ENCODE measurements at places on chromosomes 13 and 19.
A peak's percentile ranks its signal among the peaks of the same experiment; 100 is the strongest.

- DNase-seq, result no peak
Observed at GRCh38 chr13:72692884-72693514, 34.4 kb downstream of the MZT1 start.

GRCh38 chr13:84654654-84655275, 772.5 kb upstream of the SLITRK1 start:
- no peak for DNase-seq

DNA sequence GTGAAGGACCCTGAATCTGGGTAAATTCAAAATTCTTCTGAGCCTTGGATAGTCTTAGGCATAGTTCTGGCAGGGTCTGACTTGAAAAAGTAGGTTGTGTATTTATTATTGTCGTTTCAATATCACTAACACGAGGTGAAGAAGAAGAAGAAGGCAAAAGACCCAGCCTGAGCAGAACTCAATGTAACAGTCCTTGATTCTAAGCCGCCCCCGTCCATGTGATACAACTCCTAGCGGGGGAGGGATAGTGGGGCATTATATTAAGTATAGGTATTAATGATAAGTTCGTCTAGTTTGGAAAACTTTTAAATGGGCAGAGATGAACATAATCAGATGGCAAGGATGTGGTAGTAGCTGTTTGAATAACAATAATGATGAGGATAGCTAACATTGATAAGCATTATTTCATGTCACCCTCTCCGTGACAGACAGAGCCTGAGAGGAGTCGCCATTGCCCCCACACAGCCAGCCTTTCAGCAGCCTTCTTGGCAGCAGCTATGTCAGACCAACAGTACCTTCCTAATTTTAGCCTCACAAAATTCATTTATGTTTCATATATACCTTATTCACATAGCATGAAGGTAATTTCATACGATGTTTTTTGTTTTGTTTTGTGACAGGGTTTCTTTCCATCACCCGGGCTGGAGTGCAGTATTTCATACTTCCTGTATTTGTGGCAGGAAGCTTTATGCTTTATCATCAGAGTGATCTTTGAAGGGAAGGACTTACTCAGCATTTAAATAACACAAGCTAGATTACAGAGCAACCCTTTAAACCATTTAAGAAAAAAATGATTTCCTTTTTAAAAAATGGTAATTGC, 64.4 kb upstream of the NPAS1 start:
- DNase-seq, result no peak

DNA sequence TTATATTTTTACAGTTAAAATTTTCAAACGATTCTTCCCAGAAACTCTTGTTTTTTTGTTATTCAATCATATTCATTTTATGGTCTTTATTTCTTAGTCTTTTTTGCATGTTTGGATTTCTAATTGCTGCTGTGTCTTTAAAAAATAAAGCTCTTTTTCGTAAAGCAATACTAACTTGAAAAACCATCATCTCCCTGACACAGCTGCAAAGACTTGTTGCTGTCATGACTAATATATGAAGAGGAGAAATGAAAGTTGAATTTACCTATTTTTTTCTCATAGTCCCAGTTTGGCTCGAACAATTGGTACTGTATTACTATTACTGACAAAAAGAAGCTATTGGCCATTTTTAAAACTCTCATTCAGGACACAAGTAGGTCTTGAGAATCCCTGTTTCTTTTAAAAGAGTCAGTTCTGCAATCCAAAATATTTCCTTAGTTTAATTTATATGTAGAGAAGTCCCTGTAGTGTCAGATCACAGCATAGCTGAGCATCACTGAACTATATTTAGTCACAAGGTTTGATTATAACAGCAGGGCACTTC, 12.1 kb upstream of the SPART start:
- DNase-seq, result no peak

DNA sequence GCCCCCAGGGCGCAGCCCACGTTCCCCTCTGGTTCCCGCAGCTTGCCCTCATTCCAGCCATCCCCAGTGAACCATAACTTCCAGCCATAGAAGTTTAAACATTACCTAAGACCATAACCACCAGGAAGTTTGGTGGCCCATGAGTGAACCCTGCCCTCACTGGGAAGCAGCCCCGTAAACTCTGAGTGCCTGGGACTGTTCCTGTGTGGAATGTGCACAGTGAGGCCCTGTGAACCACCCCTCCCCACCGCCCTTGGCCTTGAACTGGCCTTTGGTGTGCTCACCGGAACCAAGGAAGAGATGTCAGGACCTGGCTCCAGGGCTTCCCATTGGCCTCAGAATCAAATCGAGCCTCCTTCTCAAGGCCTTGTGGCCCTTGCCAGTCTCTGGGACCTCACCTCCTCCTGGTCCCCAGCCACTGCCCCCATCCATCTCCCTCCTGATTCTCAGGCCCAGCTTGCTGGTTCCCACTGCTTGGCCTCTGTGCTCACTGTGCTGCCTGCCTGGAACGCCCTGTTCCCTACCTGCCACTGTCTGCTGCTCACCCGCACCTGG, 46.5 kb downstream of the DNM2 start:
- peak; percentile 74 for DNase-seq

GRCh38 chr19:55927991-55928390, 4.1 kb downstream of the NLRP13 start:
- no peak for DNase-seq

GRCh38 chr19:45137179-45137761, 23.5 kb downstream of the NKPD1 start:
- no peak for DNase-seq

DNA sequence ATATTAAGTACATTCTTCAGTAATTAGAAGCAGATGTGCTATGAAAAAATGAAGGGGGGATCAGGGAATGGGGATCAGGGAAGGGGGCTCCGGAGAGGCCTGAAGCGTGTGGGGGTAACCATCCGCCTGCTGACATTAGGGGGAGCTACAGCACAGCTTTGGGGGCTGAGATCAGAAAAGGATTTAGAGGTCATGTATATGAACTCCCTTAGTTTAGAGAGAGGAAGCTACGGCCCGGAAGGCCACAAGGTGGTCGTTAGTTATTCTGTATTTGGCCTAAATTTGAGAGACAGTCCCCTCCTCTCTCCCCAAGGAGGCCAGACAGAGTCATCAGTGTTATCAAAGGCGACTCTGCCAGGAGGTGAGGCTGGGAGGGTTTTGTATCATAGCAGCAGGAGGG, 99.0 kb downstream of the TM9SF2 start:
- no peak for DNase-seq

GRCh38 chr19:57338877-57339276, 12.2 kb upstream of the ZNF304 start:
- DNase-seq, result no peak

DNA sequence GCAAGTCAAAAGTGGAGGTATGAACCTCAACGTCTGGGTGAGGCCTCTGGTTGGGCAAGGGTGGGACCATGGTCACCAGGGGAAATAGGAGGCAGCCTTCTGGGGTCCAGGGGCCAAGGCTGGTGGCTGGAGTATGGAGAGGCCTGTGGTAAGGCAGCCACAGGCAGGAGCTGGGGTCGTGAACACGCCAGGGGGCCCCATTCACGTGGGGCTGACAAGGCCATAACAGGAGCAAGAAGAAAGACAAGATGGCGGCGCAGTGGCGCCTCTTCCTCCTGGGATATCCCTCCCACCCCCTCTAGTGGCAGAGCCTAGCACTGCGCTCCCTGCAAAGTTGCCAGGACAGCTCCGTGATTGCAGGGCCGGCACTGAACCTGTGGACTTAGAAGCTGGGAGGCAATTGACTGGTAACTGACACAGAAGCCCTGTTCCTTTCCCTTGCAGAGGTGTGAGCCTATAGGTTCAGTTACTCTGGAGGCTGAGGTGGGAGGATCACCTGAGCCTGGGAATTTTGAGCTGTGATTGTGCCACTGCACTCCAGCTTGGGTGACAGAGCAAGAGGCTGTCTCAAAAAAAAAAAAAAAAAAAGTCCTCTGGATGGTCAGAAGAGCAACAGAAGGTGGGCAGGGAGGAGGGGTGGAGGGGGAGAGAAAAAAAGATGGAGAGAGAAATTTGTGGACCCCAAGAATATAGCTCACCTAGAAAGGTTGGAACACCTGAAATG, 19.7 kb upstream of the EDDM13 start:
- DNase-seq, result peak; percentile 82

- no peak for DNase-seq
Observed at GRCh38 chr13:33722216-33722915, 95.6 kb upstream of the RFC3 start.

GRCh38 chr13:43686557-43686956, 100.2 kb downstream of the ENOX1 start:
- DNase-seq, result no peak

GRCh38 chr19:33310606-33311325, 8.4 kb upstream of the CEBPA start:
- DNase-seq, result peak; percentile 47

DNA sequence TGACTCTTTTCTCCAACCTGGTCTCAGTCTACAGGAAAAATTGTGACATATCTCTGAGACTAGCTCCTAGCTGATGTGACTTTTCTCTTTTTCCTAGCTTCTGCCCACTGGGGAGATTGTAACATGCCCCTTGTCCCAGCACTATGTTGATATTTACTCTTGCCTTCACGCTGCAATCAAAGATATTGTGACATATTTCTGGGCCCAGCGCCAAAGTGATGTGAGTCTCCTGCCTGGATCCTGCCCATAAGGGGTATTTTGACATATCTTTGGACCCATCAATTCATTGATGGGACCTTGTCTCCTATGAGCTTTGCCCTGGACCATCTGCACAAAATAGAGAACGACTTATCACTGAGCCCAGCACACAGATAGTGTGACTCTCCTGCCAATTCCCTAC, 41.1 kb downstream of the ZNF729 start:
- no peak for DNase-seq

- no peak for DNase-seq
Observed at GRCh38 chr19:4124638-4125037, 716 bp upstream of the MAP2K2 start.

- DNase-seq, result no peak
Observed at GRCh38 chr19:10288662-10289166, 1.0 kb upstream of the ICAM5 start.

- peak; percentile 76 for DNase-seq
Observed at GRCh38 chr19:12796146-12797071, 5.1 kb downstream of the JUNB start.

DNA sequence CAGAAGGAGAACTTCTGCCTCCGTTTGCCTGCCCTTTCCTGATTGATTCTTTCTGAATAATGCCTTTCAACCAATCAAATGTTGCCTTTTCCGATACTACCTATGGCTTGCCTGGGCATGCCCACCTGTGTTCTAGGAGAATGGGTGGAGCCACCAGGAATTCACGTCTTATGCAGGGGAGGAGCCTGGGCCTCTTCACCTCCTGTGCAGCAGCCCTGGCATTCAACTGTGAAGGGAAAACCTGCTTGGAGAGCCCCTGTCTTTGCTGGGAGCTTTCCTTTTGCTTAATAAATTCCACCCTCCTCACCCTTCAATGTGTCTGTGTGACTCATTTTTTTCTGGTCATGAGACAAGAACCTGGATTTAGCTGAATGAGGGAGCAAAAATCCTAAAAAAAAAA, 730.7 kb downstream of the UQCRFS1 start:
- no peak for DNase-seq

DNA sequence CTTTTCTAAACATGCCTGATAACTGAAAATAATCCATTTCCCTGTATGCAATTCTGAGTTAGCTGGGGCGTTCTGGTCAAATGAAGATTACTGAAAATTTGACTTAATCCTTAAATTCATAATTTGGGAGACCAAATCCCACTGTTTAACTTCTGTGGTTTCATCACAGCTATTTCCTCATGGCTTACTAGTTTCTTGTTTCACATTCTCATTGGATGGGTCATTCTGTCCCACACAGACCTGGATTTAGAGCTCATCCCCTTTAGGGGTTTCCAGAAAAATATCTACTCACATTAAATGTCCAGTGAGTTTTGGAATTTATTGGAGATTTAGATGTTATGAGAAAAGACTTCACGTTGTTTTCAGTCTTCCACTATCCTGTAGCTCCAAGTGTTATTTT, 709.3 kb upstream of the KLHL1 start:
- DNase-seq, result no peak

GRCh38 chr13:43545317-43545874, 241.4 kb downstream of the ENOX1 start:
- DNase-seq, result no peak

All from left lobe of liver (tissue), 2 donors.